ENCODE measurements at places on chromosomes 1 and 21.

DNA sequence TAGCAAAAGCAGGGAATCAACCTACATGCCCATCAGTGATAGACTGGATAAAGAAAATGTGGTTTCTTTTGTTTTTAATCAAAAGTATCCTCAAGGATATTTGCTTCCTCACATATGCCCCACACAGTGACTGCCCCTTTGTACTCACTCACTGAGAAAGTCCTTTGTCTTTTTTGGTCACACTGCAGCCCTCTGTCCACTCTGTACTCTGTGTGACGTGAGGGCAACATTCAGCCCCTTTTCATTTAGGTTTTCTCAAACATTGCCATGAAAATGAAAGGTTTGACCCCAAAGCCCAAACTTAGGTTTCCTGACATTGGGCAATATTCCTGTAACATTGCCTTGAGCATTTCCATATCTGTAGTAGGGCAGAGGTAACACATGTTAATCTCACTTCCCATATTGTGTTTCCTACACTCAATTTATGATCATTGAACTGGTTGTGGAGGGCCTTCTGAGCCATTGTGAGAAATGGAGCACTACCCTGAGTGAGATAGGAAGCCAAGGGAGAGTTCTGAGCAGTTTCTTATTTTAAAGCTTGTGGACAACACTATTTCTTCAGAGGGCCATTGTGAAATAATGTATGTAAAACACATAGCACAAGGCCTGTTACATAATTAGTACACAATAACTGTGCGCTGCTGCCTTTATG, 501.9 kb upstream of the C1orf87 start:
- no peak for DNase-seq

DNA sequence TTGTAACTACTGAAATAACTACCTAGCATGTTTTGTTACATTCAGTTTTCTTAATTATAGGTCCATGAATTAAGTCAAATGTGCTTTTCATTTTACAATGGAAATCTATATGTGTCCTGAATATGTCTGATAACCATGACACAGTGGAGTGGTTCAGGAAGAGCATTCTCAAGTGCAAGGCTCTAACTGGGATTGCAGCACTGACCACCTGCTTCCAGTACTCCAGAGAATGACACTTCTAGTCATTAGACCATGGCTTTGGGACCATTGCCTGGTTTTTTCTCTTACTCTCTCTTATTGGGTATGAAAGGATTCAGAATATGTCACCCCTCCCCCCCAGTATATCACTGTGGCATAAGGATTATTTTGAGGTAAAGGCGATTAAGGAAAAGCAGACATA, 204.9 kb upstream of the CACYBP start:
- DNase-seq: no peak

DNA sequence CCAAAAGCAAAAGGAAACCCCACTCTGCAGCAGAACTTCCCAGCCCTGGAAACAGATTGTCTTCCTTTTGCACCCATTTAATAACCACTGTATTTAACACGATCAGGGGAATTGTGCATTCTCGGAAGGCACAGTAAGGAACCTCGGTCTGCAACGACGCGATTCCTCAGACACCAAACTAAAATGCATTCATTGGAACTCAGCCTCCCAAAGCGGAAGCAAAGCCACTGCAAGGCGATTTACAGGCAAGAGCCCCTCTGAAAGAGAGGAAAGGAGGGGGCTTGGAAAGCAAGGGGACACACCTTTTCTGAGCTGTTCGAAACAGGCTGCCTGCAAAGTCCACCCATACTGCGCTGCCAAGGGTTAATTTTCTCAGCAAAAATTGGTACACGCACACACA, 297.7 kb downstream of the OMA1 start:
- DNase-seq: no peak

DNA sequence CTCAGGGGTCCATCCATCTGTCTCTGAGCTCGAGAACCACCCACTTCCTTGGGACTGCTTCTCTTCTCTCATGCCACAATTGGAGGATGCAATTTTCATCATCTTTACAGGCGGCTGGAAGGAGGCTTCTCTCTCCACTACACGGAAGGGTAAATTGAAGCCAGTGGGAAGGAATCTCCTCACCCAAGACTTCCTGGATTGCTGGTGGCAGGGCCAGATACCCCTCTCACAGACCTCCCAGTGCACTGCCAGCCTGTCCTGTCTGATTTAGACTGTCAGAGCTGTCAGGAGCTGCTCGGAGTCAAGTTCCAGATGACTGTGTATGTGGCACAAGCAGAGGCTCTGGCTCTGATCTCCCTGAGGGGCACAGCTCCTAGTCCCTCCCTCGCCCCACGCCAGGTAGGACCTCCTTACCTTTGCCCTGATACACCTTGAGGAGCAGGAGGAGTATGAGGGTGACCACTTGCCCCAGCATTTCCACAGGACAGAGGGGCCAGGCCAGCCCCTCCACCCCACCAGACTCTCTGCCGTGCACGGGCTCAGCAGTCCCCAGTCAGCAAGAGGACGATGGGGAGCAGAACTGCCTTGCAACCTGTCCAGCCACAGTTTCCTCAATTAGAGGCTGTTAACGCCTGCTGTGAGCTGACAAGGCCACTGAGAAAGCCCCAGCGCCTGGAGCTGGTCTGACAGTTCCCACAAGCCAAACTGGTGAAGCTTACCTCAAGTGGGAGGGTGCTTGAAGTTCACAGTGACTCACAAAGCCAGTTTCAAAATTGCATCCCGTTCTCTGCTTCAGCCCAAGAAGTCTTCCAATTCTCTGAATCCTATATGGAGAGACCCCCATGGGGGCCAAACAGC, at the start of gene CD244:
TSS of gene CD244 (minus strand) at position 685 of the 858 bp plus-strand sequence. CDS start at position 475, 210 bp downstream.
- DNase-seq: peak; percentile 53

DNA sequence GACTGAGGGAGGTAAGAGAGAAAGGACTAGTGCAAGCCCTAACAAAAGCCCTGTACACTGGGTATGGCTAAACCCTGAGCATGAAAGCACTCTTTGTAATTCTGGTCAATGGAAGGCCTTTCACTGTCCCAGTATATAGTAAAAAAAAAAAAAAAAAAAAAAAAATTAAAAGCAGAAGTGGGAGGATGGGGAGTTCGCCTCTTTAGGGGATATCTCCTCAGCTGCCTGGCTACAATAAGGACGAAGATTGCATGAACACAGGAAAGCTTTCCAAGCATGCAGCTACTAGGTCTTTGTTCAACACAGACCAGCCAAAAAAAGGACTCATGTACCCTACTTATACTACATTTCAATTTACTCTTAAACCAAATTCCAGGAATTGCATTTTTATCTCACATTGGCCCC, 59.1 kb downstream of the EIF4G3 start:
- no peak for DNase-seq

- DNase-seq: peak; percentile 76
Measured at GRCh38 chr1:6466023-6466422, at the start of gene TNFRSF25. Gene TNFRSF25, minus strand, starts transcription at chr1:6466173. Its CDS starts 66 bp downstream, at chr1:6466107.

- peak; percentile 94 for DNase-seq
Measured at GRCh38 chr21:42414928-42415769, 11.4 kb downstream of the UBASH3A start.

GRCh38 chr1:160520582-160520981, 2.5 kb downstream of the SLAMF6 start:
- DNase-seq: no peak

Data from CD4-positive, alpha-beta T cell treated with Interleukin-6 for 4 hours (primary cell).